ENCODE measurements at places on chromosomes 4 and X. TPM values are rescaled to one million over a fixed set of nuclear protein-coding genes. Genes with fewer than 3 reads are reported as not detected.

The ZNF674 gene
- total RNA-seq, result 5.5 TPM

The SPANXB1 gene
- not detected for total RNA-seq

The HHIP gene
- total RNA-seq, result not detected

The TCP11X2 gene
- not detected for total RNA-seq

The CDK16 gene
- 71.2 TPM for total RNA-seq

- no peak for DNase-seq
Observed at GRCh38 chr4:106264331-106264728, 51.7 kb downstream of the TBCK start.

GRCh38 chr4:128307123-128307571 lies 19.5 kb upstream of the PGRMC2 start:
- no peak for DNase-seq

DNA sequence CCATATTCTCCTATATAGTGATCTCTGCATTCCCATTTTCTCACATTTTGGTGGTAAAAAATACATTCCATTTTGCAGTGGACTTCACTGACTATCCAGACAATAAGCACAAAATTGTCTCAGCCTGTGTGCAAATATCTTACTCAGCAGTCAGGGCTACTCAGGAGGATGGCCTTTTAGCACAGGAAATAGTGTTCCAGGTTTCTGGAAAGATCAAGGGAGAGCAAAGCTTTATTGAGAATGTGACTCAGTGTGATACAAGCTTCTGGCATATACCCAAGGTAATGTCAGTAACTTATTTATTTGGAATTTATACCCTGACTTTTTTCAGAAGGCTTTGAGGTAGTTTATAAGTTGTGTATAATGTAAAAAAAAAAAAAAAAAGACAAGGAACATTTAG lies 233.4 kb downstream of the TEX13A start:
- DNase-seq, result peak; percentile 1

DNA sequence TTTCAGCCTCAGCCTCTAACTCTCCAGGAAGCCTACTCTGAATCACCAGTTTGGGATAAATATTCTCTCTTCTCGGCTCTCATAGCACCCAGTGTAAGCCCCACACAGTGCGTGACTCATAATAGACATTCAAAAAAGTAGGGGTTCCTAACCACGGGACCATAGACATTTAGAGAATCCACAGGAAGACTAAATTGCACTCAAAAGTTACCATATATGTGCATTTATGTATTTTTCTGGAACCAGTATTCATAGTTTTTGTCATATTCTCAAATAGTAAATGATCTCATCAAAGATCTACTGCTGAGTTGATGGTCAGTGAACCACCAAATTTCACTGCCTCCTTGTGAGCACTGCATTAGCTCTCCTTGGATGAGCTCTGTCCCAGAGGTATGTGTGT lies 625.7 kb downstream of the SMARCA1 start:
- DNase-seq, result no peak

DNA sequence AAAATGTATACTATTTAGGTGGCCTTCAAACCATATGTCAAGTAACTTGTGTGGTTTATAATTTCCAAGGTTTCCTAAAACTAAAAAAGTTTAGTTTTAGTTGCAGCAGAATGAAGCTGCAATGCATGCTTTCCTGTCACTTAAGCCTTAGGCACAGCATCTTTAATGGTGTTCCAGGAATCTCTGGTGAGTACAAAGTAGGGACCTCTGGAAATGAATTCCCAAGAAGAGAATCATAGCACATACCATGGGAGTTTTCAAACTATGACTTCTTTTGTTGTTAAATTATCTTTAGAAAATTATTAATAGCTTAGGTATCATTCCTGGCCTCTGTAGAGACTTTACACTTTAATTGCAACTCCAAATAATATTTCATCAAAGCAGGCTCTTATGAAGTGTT lies 1005.9 kb upstream of the PABPC4L start:
- no peak for DNase-seq

- peak; percentile 63 for DNase-seq
Observed at GRCh38 chr4:184514121-184514988, 40.0 kb upstream of the IRF2 start.

GRCh38 chr4:5809216-5809776 lies 83.6 kb downstream of the CRMP1 start:
- no peak for DNase-seq

- no peak for DNase-seq
Observed at GRCh38 chr4:8771666-8772065, 100.0 kb downstream of the HMX1 start.

DNA sequence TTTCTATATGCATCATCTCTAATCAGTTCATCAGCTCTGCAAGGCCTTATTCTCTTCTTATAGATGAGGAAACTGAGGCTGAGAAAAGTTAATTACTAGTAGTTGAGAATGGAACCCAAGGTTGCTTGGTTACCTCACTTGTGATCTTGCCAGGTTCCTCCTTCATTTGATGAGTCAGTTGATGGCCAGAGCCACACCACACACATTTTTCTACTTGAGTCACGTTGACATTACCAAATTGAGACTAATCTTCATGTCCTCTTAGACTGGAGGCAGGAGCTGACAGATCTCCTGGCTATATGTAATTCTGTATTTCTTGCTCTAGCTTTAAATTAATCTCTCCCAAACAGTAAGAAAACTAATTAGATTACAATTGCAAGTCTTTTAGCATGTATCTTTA lies 428.4 kb downstream of the AFF2 start:
- no peak for DNase-seq

GRCh38 chr4:10977534-10977933 lies 293.0 kb upstream of the CLNK start:
- DNase-seq, result no peak

- DNase-seq, result no peak
Observed at GRCh38 chrX:34509394-34509793, 147.7 kb downstream of the TMEM47 start.

GRCh38 chrX:55778322-55778721 lies 60.8 kb downstream of the RRAGB start:
- no peak for DNase-seq

- peak; percentile 76 for DNase-seq
Observed at GRCh38 chrX:48021026-48021900, 14.5 kb downstream of the SPACA5 start.

GRCh38 chrX:103518571-103518970 lies 718 bp downstream of the RAB40A start:
- DNase-seq, result no peak

GRCh38 chr4:7708981-7709380 lies 230.7 kb downstream of the AFAP1 start:
- no peak for DNase-seq
